ENCODE measurements at places on chromosomes 2 and 18. TPM values are rescaled to one million over a fixed set of nuclear protein-coding genes. Genes with fewer than 3 reads are reported as not detected.

LYG1 gene
- 0.19 TPM for polyA plus RNA-seq

TMEM182 gene
- 2.2 TPM for polyA plus RNA-seq

MOGAT1 gene
- not detected for polyA plus RNA-seq

TEX44 gene
- polyA plus RNA-seq, result not detected

DSG4 gene
- not detected for polyA plus RNA-seq

PROKR1 gene
- not detected for polyA plus RNA-seq

ZNF236 gene
- 4.6 TPM for polyA plus RNA-seq

MC4R gene
- polyA plus RNA-seq, result 0.14 TPM

THOC1 gene
- polyA plus RNA-seq, result 23.3 TPM

MAP3K20 gene
- polyA plus RNA-seq, result 68.9 TPM

DSC1 gene
- polyA plus RNA-seq, result not detected

RNF181 gene
- polyA plus RNA-seq, result 294 TPM

ANKRD62 gene
- not detected for polyA plus RNA-seq

SERPINB11 gene
- not detected for polyA plus RNA-seq

ALMS1 gene
- polyA plus RNA-seq, result 3.4 TPM

MROH2A gene
- polyA plus RNA-seq, result not detected

MTLN gene
- polyA plus RNA-seq, result 125 TPM

NETO1 gene
- not detected for polyA plus RNA-seq

MFF gene
- polyA plus RNA-seq, result 301 TPM

SLC30A3 gene
- not detected for polyA plus RNA-seq

TPRKB gene
- polyA plus RNA-seq, result 57.2 TPM

NPAS2 gene
- polyA plus RNA-seq, result 4.5 TPM

ADNP2 gene
- polyA plus RNA-seq, result 3.5 TPM

ATP6V1C2 gene
- polyA plus RNA-seq, result 0.18 TPM

AQP12A gene
- not detected for polyA plus RNA-seq

SPIRE1 gene
- 10.7 TPM for polyA plus RNA-seq

FSHR gene
- polyA plus RNA-seq, result not detected

CHRNG gene
- not detected for polyA plus RNA-seq

RESP18 gene
- polyA plus RNA-seq, result not detected

METTL21A gene
- 21.3 TPM for polyA plus RNA-seq

SLC4A3 gene
- 0.96 TPM for polyA plus RNA-seq

TCF23 gene
- not detected for polyA plus RNA-seq

INHBB gene
- polyA plus RNA-seq, result 0.49 TPM

CCBE1 gene
- polyA plus RNA-seq, result 33.6 TPM

UGP2 gene
- 180 TPM for polyA plus RNA-seq

NEB gene
- 0.11 TPM for polyA plus RNA-seq

SRD5A2 gene
- polyA plus RNA-seq, result not detected

RNF125 gene
- polyA plus RNA-seq, result 0.18 TPM

SDC1 gene
- 24.5 TPM for polyA plus RNA-seq

NRP2 gene
- polyA plus RNA-seq, result 6.9 TPM

CMPK2 gene
- 0.11 TPM for polyA plus RNA-seq

STAT1 gene
- polyA plus RNA-seq, result 238 TPM

PAX8 gene
- polyA plus RNA-seq, result 13.1 TPM

EEF1B2 gene
- 390 TPM for polyA plus RNA-seq

FANCL gene
- 12.6 TPM for polyA plus RNA-seq

CNTNAP5 gene
- not detected for polyA plus RNA-seq

LRRTM1 gene
- not detected for polyA plus RNA-seq

LRP1B gene
- not detected for polyA plus RNA-seq

CCDC74A gene
- polyA plus RNA-seq, result 11.3 TPM

MARCHF4 gene
- 7.0 TPM for polyA plus RNA-seq

MLPH gene
- 14.9 TPM for polyA plus RNA-seq

PRKAG3 gene
- polyA plus RNA-seq, result not detected

SOWAHC gene
- polyA plus RNA-seq, result 18.0 TPM

LINC00305 gene
- not detected for polyA plus RNA-seq

SKOR2 gene
- polyA plus RNA-seq, result not detected

POTEI gene
- not detected for polyA plus RNA-seq

Data from GM23248 (cell line).